Thoracic aorta (tissue), 2 donors: ENCODE measurements at places on chromosomes 4 and X. TPM values are rescaled to one million over a fixed set of nuclear protein-coding genes. Genes with fewer than 3 reads are reported as not detected.

DNA sequence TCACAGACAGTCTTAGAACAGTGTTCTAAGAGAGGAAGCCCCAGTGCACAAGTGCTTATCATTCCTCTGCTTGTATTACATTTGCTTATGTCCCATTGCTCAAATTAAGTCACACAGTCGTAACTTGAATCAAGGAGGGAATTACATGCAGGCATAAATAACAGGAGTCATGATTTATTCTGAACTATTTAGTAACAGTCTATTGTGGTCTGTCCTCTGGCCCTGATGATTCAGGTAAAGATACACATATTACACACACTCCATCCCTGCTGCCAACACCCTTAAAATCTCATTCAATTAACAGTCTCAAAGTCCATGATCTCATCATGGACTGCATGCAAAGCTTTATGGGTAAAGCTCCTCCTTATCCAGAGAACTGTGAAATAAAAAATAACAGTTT, 60.1 kb downstream of the GRIA2 start:
- H3K27me3 ChIP-seq = no peaks in the 10 kb centered on the region
- no peaks in the 10 kb centered on the region for H3K4me1 ChIP-seq
- no peaks in the 10 kb centered on the region for H3K36me3 ChIP-seq
- no peak for DNase-seq
- H3K27ac ChIP-seq = no peak overlapping the region

DNA sequence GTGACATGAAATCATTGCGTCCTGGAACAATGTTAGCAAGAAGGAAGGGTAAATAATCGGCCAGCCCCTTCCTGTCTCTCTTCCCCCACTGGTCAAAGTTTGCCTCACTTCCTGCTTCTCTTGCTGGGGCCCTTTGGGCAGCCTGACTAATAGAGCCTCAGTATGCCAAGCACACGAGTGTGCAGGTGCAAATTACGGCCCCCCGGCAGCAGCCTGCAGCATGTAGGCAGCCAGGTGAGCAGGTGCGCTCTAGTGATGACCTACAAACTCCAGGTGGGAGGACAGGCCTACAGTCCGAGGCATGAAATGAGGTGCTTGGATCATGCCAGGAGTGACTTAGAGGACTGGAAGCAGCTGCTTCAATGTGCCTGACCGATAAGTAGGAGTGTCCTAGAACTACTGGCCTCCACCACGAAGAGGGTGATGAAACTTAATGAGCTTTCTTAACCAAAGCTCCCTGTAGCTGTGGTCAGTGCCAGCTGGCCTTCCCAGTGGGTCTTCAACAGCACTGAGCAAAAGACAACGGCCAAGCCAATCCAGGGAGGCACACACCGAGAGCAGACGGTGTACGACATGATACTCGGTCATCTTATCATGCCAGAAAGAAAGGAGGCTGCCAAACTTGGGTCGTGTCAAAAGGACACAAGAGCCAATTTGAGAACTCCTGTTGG, 26.1 kb upstream of the FAT1 start:
- no peak overlapping the region for H3K27ac ChIP-seq
- H3K27me3 ChIP-seq = no peaks in the 10 kb centered on the region
- H3K4me1 ChIP-seq = no peaks in the 10 kb centered on the region
- no peaks in the 10 kb centered on the region for H3K36me3 ChIP-seq
- H3K4me3 ChIP-seq = no peak overlapping the region
- no peak for DNase-seq

- no peak for DNase-seq
- no peaks in the 10 kb centered on the region for H3K36me3 ChIP-seq
- H3K27ac ChIP-seq = no peak overlapping the region
- H3K4me1 ChIP-seq = no peaks in the 10 kb centered on the region
- H3K4me3 ChIP-seq = no peak overlapping the region
- no peaks in the 10 kb centered on the region for H3K27me3 ChIP-seq
Observed at GRCh38 chrX:134546187-134546586, 86.2 kb downstream of the HPRT1 start.

- H3K36me3 ChIP-seq = peaks cover 8% of the 10 kb centered on the region
- no peak for DNase-seq
- no peak overlapping the region for H3K27ac ChIP-seq
- H3K4me3 ChIP-seq = no peak overlapping the region
- H3K4me1 ChIP-seq = no peaks in the 10 kb centered on the region
Observed at GRCh38 chrX:361231-362145, 25.2 kb downstream of the PPP2R3B start.

GRCh38 chrX:144798972-144799371, 448.3 kb upstream of the SPANXN1 start:
- no peaks in the 10 kb centered on the region for H3K4me1 ChIP-seq
- H3K27ac ChIP-seq = no peak overlapping the region
- no peak for DNase-seq
- H3K36me3 ChIP-seq = no peaks in the 10 kb centered on the region
- H3K4me3 ChIP-seq = no peak overlapping the region

- peak overlapping the region; percentile 55 for H3K4me3 ChIP-seq
- H3K4me1 ChIP-seq = peaks cover 31% of the 10 kb centered on the region
- no peak for DNase-seq
- H3K27ac ChIP-seq = peak overlapping the region; percentile 73
- H3K27me3 ChIP-seq = no peaks in the 10 kb centered on the region
- H3K36me3 ChIP-seq = no peaks in the 10 kb centered on the region
Observed at GRCh38 chr4:185343726-185344581, 51.8 kb downstream of the LRP2BP start.

DNA sequence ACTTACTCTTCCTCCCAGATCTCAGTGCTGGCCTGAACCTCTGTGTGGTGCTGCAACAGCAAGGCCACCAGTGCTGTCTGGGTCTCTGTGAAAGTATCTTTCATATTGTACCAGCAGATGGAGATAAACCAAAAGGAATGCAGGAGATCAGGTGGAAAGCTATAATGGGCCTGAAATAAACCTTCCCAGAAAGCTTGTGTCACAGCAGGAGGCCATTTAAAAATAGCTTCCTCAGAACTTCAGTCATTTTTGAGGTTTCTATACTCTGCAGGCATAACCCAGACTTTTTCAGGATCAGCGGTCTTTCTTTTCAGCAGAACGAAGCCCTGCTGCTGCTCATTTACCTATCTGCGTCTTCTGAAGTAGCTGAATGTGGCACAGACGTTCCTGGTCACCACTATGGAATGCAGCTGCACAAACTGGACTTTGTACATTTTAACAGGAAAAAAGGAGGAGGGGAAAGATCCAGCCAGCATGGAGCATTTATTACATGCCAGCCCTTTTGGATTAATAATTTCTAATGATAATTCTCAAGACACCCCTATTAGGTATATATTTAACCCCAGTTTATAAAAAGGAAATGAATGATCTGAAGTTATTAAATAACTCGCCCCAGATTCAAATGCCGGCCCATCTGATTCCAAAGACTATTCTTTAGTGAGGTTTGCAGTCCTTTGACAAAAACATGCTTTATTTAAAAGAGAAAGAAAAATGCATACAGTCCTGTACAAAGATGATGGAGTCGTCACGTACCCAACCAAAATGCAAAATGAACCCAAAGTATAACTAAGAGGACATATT, 119.7 kb downstream of the NFKB1 start:
- DNase-seq = no peak
- peak overlapping the region; percentile 54 for H3K4me3 ChIP-seq
- no peaks in the 10 kb centered on the region for H3K27me3 ChIP-seq
- no peaks in the 10 kb centered on the region for H3K4me1 ChIP-seq
- peaks cover 2% of the 10 kb centered on the region for H3K36me3 ChIP-seq

GRCh38 chrX:108734426-108734825, 1.9 kb downstream of the IRS4 start:
- H3K4me1 ChIP-seq = no peaks in the 10 kb centered on the region
- H3K36me3 ChIP-seq = no peaks in the 10 kb centered on the region

DNA sequence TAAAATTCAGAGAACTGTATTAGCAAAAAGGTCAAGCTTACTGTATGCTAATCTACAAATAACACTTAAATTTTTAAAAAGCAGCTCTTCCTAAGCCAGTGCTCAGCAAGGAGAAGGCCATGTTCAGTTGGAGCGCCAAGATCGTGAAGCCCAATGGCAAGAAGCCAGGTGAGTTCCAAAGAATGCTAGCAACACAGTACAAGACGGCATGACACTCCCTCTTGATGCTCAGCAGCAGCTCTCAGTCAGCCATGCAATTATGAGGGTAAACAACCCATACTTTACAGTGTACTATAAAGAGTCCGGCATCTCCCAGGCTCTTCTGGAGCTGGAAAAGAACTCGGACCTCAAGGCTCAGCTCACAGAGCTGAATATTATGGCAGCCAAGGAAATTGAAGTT, 34.9 kb downstream of the STX18 start:
- H3K27me3 ChIP-seq = no peaks in the 10 kb centered on the region
- no peak for DNase-seq
- no peaks in the 10 kb centered on the region for H3K36me3 ChIP-seq
- H3K4me3 ChIP-seq = peak overlapping the region; percentile 49
- no peaks in the 10 kb centered on the region for H3K4me1 ChIP-seq

DNA sequence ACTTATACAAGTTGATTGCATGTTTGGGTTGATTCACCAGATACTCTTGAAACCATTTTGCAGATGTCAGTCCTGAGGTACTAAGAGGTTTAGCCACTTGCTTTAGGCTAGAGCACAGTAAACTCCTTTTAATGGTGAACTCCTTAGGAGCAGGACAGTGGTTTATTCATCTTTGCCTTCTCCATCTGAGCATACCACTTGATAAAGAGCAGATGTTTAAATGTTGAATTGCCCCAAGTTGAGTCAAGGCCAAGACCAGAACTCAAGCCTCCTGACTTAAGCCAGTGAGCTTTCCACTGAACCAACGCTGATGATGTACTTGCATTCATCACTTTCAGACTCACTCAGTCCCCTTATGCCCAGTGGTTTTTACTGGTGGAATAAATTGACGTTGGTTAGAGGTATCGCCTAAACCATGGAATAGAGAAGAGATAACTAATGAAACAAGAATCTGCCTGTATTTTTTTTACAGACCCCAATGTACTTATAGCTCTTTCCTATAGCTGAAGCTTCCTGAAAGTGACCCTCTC, 7.5 kb downstream of the DAPP1 start:
- peaks cover 15% of the 10 kb centered on the region for H3K4me1 ChIP-seq
- H3K27ac ChIP-seq = no peak overlapping the region
- H3K36me3 ChIP-seq = no peaks in the 10 kb centered on the region
- no peak for DNase-seq
- H3K27me3 ChIP-seq = no peaks in the 10 kb centered on the region

The REELD1 gene
- 1.1 TPM for total RNA-seq

The NAAA gene
- 152 TPM for total RNA-seq

- DNase-seq = no peak
- no peaks in the 10 kb centered on the region for H3K36me3 ChIP-seq
- no peak overlapping the region for H3K4me3 ChIP-seq
- no peaks in the 10 kb centered on the region for H3K4me1 ChIP-seq
Observed at GRCh38 chrX:123186801-123187200, 2.7 kb downstream of the GRIA3 start.

- no peak overlapping the region for H3K27ac ChIP-seq
- no peak for DNase-seq
- H3K4me1 ChIP-seq = no peaks in the 10 kb centered on the region
- no peaks in the 10 kb centered on the region for H3K27me3 ChIP-seq
Observed at GRCh38 chrX:9114245-9114644, 80.3 kb upstream of the FAM9B start.

The ADRA2C gene
- total RNA-seq = 105 TPM

DNA sequence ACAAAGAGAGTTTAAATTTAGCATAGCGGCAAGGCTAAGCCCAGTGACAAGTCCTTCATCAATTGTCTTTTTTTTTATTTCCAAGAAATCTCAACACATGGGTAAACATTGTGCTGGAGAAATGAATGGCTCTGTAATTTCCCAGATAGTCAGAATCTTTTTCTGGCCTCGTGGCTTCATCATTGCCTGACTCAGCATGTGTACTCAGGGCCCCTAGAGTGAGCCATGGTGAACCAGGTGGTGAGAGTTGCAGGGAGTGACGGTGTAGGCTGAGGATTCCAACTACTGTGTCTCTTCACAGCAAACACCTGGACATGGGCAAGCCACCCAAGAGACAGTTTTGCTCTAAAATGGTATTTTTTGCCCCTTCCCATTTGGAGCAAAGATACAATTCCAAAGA, 43.1 kb upstream of the UCP1 start:
- DNase-seq = no peak
- no peak overlapping the region for H3K4me3 ChIP-seq
- H3K27me3 ChIP-seq = no peaks in the 10 kb centered on the region
- peaks cover 6% of the 10 kb centered on the region for H3K4me1 ChIP-seq
- H3K27ac ChIP-seq = no peak overlapping the region
- no peaks in the 10 kb centered on the region for H3K36me3 ChIP-seq

DNA sequence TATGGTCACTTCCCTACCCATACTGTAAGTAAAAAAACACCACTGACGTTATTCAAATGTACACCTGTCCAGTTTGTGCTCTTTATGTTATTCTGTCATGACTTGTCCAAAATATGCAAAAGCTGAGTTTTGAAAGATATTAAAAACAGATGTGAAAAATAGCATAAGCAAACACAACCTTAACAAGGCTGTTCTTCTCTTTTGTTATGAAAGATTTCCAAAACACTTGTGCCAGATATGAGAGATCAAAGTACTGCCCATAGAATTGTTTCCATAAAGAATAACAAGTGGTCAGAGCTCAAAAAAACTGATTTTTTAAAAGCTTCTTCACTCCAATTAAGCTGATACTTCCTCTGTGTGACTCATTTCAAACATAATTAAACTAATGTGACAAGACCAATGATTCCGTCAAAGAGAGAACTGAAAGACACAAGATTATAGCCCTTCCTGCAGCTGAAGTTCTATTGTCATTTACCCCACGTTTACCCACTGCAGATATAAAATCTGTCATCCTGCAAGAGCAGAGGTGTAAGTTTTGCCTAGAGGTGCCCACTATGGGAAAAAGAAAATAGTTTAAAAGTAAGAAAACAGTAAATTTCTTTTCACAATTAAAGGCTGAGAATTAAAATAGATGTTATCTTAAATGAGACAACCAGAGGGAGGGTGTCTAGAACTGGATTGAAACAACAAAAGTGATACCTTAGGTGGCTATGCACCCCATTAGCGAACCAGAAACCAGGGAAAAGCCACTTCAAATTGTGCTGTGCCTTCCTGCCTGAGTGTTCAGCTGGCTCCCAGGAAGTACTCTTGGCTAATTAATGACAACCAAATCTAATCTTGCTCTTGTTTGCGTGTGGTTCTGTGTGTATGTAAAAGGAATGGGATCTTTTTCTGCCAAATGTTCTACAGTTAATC, 30.1 kb downstream of the RASSF6 start:
- no peak overlapping the region for H3K27ac ChIP-seq
- H3K4me1 ChIP-seq = no peaks in the 10 kb centered on the region
- no peaks in the 10 kb centered on the region for H3K36me3 ChIP-seq
- no peak overlapping the region for H3K4me3 ChIP-seq

DNA sequence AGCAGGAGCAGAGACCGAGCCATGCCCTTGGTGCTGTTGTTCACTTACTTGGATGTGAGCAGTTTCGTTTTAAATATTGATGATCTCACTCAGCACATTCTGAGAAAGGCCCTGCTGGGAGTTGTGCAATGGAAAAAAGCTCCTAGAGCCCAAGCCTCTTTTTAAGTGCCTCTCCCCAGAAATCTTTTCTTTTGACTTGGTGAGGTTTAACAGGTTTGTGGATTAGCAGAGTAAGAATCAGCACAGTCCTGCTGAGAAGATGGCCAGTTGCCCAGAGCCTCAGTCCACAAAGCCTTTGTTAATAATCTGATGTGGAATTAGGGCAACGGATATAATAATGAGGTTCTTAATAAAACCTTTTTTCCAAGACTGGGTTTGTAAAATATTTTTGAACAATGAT, 157.5 kb upstream of the ATP6AP2 start:
- H3K4me1 ChIP-seq = no peaks in the 10 kb centered on the region
- no peak overlapping the region for H3K4me3 ChIP-seq
- DNase-seq = no peak
- H3K27me3 ChIP-seq = no peaks in the 10 kb centered on the region
